ENCODE measurements at places on chromosomes 6 and 20.

GRCh38 chr6:111779031-111779430 is 94.2 kb downstream of the FYN start:
- no peak for DNase-seq

DNA sequence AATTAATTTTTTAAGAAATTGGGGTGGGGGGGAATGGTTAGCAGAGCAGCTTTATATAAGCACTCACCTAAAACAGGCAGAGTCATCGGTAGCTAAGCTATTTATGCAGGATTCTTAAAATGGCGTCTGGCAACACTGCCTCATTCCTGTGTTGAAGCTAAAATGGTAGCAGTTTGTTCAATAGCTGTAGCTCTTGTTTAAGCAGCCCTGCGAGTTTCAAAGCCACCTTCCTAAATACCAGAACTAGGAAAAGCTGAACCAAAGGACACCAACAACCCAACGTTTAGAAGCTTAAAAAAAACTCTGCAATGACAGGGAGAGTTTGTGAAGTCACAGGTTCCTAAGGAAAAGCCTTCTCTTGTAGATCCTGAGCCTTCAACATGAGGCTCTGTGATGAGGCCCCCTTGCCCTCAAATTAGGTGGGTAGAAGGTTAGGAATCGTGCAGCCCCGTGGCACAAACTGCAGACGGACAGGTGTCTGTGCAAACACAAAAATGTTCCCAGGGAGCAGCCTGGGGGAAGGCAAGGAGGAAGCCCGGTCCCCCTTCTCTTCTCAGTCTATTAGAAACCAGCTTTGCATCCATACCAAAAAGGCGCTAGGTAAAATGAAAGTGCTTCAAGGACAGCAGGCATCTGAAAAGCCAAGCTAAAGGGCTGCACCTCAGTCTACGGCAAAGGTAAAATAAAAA is 4.7 kb downstream of the ZMYND8 start:
- no peak for DNase-seq

DNA sequence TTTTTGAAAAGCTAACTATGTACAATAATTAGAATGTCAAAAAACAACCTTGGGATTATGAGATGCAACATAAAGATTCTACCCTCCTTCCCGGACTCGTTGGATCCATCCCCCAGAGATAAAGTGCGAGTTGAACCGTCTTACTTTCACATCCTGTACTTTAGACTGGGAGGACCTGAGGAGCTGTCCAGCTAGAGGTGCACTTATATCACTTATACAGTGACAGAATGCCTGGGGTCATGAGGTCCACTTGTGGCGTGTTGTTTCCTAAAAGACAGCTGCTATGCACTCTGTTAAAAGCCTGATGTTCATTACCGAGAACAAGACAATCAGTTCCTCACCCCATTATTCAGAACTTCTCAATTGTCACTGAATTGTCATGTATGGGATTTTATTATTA is 2.1 kb downstream of the CDS2 start:
- DNase-seq, result no peak

- no peak for DNase-seq
Observed at GRCh38 chr6:8242885-8243284, 140.5 kb upstream of the EEF1E1 start.

DNA sequence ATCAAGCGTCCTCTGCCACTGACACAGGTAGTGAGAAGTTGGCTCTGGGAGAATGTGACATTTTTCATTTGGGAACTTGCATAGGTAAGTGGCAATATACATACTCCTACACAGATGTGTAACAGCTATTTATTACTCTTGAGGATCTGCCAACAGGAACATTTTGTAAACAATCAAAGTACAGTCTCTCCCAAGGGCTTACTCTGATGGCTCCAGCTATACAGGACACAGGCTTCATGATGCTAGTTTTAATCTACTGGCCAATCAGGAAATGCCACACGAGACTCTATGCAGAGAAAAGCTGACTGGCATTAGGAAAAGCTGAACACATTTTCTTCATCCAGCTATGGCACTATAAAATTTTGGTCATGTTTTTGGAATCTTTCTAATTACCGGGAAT is 57.8 kb downstream of the POPDC3 start:
- DNase-seq, result no peak

- DNase-seq, result peak; percentile 34
Observed at GRCh38 chr6:111347589-111347988, 135.4 kb downstream of the REV3L start.

GRCh38 chr6:45643126-45643525 is 265.4 kb upstream of the SUPT3H start:
- DNase-seq, result no peak

GRCh38 chr6:142395266-142395665 is 93.5 kb downstream of the ADGRG6 start:
- DNase-seq, result no peak

DNA sequence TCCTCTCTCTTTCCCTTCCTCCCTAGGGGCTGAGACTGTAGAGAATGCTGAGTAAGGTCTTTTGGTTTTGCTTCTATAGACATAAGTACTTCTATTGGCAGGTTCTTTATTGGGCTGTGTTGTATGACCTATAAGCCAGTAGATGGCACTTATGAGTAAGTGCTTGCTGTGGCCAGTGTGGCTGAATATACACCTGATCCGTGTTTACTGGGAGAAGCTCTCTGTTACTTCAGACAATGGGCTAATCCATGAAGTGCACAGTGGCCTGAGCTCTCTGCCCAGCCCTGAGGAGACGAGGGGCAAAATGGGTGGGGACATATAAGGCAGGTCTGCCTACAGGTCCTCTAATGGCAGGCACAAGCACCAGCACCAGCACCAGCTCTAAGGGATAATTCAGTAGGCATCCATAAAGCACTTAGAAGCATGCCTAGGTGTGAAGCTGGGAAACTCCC is 610.3 kb downstream of the RNF144B start:
- peak; percentile 58 for DNase-seq

- DNase-seq, result no peak
Observed at GRCh38 chr6:105495515-105495914, 92.6 kb upstream of the PREP start.

GRCh38 chr6:49618257-49618656 is 18.4 kb downstream of the RHAG start:
- no peak for DNase-seq

GRCh38 chr20:62117362-62117646 is 5.0 kb upstream of the LSM14B start:
- no peak for DNase-seq

- no peak for DNase-seq
Observed at GRCh38 chr6:128521282-128521632, 858 bp upstream of the PTPRK start.

GRCh38 chr6:76026101-76026500 is 46.4 kb downstream of the IMPG1 start:
- no peak for DNase-seq

- no peak for DNase-seq
Observed at GRCh38 chr20:42735539-42735938, 454.2 kb downstream of the PTPRT start.

GRCh38 chr6:109922851-109923250 is 55.3 kb upstream of the GPR6 start:
- no peak for DNase-seq

DNA sequence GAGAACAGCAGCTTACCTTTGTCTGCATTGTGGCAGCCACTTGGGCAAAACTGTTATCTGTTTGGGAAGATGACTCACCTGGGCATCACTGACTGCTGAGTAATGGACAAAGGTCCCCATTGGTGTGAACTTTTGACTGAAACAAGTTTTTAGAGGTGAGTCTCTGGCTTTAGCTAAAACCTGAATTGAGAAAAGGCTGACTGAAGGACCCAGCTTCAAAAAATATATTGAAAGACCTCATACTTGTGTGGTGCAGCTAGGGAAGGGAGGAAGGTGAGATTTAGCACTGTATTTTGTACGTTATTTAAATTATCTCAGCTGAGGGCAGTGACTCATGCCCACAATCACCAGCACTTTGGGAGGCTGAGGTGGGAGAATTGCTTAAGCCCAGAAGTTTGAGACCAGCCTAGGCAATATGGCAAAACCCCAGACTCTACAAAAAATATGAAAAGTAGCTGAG is 4.5 kb upstream of the CITED2 start:
- peak; percentile 81 for DNase-seq

GRCh38 chr6:17429383-17430061 is 36.1 kb downstream of the CAP2 start:
- no peak for DNase-seq

DNA sequence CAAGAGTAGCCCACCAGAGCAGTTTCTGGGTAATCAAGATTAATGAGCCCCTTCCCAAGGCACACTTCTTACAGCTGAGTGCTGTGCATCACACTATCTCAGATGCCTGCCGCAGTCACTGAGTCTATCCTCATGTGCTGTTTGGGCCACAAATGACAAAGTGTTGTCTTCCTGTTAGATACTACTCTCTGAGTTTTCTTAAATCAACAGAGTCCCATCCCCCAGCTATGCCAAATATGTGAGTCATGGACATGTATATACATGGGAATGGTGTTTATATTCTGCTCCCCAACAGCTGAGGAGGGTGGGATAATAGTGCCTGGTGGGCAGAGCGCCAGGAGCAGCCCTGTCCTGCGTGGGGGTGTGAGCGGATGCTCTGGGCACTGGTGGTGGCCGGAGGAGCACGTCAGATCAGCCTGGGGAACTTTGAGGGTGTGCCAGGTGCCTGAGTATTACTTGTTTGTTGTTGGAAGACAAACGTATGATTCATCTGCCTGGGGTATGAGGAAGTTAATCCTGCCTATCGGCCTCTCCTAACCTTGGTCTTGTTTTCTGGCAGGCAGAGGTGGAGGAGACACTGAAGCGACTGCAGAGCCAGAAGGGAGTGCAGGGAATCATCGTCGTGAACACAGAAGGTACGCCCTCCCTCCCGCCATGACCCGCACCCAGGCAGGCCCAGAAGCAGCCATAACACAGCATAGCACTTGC is 9.6 kb downstream of the DYNLRB1 start:
- peak; percentile 98 for DNase-seq

GRCh38 chr6:51865996-51866395 is 221.4 kb downstream of the PKHD1 start:
- no peak for DNase-seq

GRCh38 chr6:47026679-47027078 is 15.5 kb downstream of the ADGRF1 start:
- DNase-seq, result no peak

DNA sequence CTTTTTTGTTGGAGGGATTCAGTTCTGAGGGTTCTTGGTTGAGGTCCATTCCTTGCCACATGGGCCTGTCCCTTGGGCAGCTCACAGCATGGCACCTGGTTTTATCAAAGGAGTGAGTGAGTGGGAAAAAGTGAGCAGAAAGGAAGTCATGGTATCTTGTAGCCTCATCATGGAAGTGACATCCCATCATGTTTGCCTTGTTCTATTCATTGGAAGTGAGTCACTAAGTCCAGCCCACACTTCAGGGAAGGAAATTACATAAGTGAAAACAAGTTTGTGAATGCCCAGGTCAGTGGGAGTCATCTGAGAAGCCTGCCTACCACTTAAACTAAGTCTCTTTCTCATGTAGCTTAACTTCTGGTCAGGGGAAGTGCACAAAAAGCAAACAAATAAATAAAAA is 32.8 kb upstream of the ZNFX1 start:
- peak; percentile 61 for DNase-seq

Data from HepG2 (cell line).